ENCODE measurements at places on chromosomes 16 and 17. TPM values are rescaled to one million over a fixed set of nuclear protein-coding genes. Genes with fewer than 3 reads are reported as not detected.

Gene CHTF8
- 20.0 TPM for total RNA-seq

- DNase-seq = no peak
Measured at GRCh38 chr16:85500220-85500619, 112.9 kb upstream of the GSE1 start.

DNA sequence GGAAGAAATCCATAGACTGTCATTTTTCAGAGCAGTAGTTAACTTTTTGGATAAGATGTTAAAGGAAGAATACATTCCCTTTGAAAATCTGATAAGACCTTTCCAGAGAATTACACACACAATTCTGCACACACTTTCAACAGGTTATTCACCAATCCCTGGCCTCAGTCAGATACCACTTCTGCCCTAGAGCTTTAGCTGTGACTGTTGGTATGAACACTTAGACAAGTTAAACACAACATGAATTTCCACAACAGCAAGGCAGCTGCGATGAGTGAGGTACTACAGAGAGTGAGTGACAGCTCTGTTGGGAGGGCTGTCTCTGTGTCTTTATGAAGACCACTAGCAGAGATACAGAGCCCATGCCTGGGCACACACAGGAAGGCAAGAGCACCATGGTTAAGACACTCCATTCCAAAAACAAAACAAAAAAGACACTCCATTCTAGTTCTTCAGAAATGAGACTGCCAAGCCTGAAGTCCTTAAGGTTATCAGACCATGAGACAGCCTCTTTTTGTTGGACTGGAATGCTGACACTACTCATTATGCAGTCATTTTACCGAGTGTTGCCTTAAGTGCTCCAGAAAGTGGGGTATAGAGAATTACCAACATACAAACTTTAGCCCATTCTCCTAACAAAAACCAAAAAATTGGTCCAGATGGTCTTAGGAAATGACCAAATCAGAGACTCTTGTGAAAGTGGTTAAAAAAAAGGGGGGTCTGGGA lies 42.4 kb downstream of the TOM1L2 start:
- DNase-seq = peak; percentile 36

Gene GCGR
- not detected for total RNA-seq

DNA sequence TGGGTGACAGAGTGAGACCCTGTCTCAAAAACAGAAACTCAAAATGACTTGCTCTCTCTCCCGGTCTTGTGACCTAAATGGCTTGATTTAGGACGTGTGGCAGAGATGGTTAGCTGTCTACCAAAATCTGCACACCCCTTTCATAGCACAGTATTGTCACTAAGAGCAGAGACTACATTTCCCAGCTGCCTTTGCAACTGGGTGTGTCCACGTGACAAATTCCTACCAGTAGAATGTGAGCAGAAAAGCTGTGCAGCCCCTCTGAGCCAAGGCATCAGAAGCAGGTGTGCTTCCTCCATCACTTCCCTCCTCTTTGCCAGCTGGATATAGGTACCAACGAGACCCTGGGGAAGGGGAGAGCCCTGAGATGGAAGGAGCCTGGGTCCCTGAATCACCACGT lies 25.5 kb downstream of the GPR142 start:
- DNase-seq = no peak

Gene MEOX1
- total RNA-seq = not detected

Gene SOX8
- total RNA-seq = 0.33 TPM

DNA sequence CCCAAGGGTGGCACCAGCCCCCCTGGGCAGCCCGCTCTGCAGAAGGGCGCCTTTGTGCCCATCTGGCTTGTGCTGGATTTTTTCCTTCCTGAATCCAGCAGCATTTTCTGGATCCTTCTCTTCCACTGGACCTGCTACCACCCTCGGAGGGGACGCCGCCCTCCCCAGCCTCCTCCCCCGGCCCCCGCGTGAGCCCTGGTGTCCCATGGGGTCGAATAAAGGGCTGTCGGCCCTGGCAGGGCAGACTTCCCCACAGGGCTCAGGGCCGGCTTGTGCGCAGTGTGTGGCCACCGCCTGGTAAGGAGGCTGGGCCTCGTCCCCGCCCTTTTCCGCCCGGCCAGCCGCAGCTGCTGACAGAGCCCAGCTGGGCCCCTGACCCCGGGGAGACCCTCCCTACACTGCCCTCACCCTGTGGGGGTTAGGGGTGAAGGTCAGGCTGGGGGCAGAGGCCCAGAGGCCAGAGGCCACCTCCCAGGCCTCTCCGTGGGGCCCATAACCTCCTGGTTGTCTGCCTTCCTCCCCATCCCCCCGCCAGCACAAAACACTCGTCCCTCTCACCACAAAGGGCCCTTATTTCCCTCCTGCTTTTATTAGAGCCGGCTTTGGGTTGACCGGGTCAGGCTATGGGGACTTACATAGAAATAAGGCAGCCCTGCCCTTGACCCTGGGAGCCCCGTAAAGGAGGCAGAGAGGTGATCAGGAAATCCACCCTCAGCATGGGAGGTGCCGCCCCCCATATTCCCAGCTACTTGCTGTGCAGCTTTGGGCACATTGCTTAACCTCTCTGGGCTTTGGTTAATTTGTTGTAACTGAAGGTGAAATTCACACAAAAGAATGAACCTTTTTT lies 179.3 kb upstream of the CIBAR2 start:
- no peak for DNase-seq

Gene WNT3
- 0.65 TPM for total RNA-seq

- peak; percentile 18 for DNase-seq
Measured at GRCh38 chr17:67718325-67718941, 697 bp downstream of the NOL11 start.
